ENCODE measurements at places on chromosomes 12 and 14.

DNA sequence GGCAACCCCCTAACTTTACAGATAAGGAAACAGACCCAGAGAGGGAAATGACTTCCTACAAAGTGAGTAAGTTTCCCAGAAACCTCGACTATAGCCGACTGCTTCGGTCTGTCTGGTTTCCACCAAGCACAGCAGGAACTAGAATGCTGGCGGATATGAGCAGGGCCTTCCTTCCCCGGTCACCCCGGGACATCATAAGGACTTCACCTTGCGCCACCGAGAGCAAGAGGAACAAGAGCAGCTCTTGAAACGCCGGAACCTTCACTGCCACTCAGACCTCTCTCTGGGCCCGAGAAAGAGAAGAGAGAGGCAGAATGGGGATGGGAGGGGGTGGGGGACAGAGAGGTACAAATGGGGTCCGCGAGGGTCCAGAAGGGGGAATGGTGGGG lies 29.4 kb upstream of the GPR68 start:
- DNase-seq = no peak

GRCh38 chr14:95467232-95467631 lies 49.2 kb downstream of the SYNE3 start:
- DNase-seq = no peak

- no peak for DNase-seq
Measured at GRCh38 chr12:76375470-76375869, 27.3 kb upstream of the BBS10 start.

GRCh38 chr12:12960639-12961209 lies 8.8 kb upstream of the GPRC5D start:
- DNase-seq = no peak

GRCh38 chr14:29576927-29577326 lies 350.7 kb downstream of the PRKD1 start:
- no peak for DNase-seq

DNA sequence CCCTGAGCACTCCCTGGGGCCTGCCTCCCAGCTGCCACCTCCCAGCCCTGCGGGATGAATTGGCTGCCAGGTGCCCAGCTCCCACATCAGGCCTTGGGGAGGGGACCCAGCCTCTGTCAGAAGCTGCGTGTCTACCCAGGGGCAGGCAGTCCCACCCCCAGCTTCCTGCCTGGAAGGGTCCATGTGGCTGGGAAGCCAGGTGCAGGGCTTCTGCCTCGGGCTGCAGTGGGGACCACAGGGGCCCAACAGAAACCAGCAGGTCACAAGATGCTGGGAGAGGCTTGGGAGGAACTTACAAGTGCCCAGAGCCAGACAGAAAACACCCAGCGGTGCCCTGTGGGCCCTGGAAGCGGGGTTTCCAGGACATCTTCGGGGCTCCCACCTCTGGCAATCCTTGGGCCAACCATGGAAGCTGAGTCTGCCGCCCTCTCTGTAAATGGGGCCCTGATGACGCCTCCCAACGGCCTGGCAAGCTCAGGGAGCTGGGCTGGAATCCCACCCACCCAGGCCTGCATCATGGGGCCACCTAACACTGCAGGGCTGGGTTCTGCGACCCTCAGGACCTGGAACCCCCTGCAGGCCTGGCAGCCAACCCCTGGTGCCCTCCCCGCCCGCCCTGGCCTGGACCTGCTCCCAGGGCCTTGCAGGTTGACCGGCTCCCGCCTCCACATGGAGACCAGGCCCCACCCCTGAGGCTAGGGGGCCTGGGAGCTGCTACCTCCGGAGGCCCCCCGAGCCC lies 36.6 kb downstream of the CCNK start:
- no peak for DNase-seq

- no peak for DNase-seq
Measured at GRCh38 chr12:132246997-132247717, 82.2 kb downstream of the GALNT9 start.

- no peak for DNase-seq
Measured at GRCh38 chr12:45718306-45718705, 11.2 kb upstream of the ARID2 start.

GRCh38 chr14:96055065-96055752 lies 16.0 kb downstream of the C14orf132 start:
- DNase-seq = no peak

DNA sequence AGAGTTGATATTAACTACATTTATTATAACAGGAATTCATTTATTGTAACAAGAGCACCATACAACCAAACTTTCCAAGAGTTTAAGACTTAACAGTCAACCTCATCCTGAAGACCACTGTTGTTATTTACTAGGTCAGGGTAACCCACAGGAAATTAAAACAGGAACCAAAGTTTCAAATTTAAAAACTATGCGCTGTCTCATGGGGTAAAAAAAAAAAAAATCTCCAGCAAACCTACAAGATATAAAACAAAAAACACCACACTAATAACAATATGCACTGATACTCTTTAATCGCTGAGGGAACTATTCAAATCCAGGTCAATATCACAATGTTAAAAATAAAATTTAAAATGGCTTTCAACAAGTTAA lies 44.5 kb downstream of the FOXN3 start:
- no peak for DNase-seq

DNA sequence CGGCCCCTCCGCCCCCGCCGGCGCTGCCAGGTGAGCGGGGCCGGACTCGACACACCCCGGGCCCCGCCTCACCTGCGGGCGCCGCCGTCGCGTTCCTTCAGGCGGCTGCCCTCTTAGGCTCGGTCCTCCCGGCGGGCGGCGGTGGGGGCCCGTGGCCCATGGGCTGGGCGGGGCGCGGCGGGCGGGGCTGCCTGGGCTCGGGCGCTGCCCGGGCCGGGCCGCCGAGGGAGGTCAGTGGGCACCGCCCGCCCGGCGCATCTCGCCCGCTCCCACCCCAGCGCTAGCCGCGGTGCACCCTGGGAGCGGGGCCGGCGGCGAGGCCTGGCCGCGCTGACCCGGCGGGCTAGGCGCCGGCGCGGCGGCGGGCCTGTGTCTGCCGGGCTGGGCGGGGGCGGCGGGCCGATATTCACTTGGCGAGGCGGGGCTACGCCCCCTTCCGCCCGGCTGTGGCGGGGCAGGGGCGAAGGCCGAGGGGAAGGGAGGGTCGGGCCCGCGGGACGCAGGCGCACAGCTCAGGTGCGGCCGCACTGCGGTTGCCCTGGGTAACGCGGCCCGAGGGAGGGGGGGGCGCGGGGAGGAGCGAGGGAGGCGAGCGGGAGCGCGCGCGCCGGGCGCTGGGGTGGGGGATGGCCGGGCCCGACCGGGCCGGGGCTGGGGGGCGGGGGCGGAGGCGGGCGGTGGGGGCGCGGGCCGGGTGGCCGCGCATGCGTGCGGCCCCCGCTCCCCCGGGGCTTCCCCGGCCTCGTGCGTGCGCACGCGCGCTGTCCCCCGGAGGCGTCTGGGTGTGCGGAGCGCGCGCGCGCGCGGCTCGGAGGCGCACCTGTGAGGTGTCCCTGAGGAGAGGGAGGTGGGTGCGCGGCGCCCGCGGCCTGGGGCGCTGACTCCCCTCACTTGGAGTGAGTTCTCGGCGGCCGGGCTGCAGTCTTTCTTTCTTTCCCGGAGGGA lies at the start of the genes CCDC92 and ZNF664:
Gene CCDC92 (minus strand): TSS at position 375 of the 945 bp plus-strand sequence. CDS start 28,526 bp downstream, outside the sequence.
Gene ZNF664 (plus strand): TSS at position 759 of the 945 bp plus-strand sequence. CDS start 38,930 bp downstream, outside the sequence.
- peak; percentile 94 for DNase-seq

DNA sequence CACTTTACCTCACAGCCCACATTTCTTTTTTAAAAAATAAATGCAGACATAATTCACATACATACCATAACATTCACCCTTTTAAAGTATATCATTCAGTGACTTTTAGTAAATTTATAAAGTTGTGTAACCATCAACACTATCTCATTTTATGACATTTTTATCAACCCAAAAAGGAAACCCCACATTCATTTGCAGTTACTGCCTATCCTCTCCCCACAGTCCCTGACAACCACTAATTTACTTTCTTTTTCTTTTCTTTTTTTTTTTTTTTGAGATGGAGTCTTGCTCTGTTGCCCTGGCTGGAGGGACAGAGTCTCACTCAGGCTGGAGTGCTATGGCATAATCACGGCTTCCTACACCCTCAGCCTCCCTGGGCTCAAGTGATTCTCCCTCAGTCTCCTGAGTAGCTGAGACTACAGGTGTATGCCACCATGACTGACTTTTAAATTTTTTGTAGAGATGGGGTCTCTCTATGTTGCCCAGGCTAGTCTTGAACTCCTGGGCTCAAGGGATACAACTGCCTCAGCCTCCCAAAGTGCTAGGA lies 1.5 kb upstream of the EP400 start:
- no peak for DNase-seq

DNA sequence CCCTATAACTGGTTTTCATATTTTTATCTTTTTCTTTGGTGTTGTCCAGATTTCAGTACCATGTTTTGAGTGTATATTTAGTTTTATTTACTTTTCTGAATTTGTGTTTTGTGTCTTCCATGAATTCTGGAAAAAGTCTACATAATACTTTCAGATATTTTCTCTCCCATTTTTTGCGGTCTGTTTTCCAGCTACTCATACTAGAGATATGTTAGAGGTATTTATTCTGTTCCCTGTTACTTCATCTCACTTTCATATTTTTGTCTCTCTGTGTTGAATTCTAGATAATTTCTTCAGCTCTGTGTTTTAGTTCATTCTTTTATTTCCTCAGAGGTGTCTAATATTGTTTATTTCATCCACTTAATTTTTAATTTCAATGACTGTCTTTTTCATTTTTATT lies 74.2 kb downstream of the IFT81 start:
- no peak for DNase-seq

DNA sequence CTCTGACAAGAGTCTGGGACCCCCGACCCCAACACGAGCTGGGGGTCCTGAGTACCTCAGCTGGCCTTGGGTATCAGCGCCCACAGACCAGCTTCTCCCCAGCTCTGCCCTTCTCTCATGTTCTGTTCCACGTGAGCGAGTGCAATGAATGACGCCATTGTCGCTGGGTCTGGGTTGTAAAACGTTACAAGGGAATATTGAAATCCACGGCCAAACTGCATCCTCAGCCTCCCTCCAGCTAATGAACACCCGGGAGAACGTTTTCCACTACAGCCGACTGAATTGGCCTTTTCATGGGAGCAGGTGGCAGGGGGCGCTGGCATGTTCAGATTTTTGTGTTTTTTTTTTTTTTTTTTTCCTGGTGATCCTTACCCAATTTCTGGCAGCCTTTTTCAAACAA lies 34.7 kb downstream of the TBX5 start:
- DNase-seq = no peak
